ENCODE measurements at places on chromosomes 7 and 10.

- DNase-seq = peak; percentile 90
These were observed 1.1 kb downstream of the RRP12 start for GRCh38 chr10:97399843-97400545.

- no peak for DNase-seq
These were observed 141.3 kb downstream of the GRK5 start for GRCh38 chr10:119348516-119349240.

GRCh38 chr7:26626687-26627086 is 237.7 kb downstream of the SKAP2 start:
- no peak for DNase-seq

- peak; percentile 10 for DNase-seq
These were observed 78.1 kb upstream of the VWDE start for GRCh38 chr7:12481722-12482121.

DNA sequence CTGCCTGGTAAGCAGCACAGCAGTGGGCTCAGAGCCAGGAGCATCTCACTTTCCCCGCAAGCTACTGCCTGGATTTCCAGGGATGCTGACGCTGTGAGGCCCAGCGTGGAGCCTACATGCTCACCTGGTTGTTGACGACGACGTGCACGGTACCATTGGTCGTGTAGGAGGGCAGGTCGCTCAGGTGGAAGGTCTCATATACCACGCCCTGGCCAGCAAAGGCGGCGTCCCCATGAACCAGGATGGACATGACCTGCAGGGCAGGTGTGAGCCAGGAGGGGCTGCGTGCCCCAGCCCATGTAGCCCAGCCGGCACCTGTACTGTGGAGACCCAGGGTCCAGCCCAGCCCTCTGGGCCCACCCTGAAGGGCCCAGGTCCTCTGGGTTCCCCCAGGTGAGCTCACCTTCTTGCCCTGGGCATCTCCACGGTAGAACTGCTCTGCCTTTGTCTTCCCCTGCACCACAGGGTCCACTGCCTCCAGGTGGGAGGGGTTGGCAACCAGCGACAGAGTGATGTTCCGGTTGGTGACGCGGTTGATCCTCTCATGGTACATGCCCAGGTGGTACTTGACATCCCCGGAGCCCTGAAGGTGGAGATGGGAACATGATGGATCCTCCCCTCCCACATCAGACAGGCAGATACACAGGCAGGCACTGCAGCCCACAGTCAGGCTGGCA is 15.4 kb downstream of the OGDHL start:
- DNase-seq = no peak

DNA sequence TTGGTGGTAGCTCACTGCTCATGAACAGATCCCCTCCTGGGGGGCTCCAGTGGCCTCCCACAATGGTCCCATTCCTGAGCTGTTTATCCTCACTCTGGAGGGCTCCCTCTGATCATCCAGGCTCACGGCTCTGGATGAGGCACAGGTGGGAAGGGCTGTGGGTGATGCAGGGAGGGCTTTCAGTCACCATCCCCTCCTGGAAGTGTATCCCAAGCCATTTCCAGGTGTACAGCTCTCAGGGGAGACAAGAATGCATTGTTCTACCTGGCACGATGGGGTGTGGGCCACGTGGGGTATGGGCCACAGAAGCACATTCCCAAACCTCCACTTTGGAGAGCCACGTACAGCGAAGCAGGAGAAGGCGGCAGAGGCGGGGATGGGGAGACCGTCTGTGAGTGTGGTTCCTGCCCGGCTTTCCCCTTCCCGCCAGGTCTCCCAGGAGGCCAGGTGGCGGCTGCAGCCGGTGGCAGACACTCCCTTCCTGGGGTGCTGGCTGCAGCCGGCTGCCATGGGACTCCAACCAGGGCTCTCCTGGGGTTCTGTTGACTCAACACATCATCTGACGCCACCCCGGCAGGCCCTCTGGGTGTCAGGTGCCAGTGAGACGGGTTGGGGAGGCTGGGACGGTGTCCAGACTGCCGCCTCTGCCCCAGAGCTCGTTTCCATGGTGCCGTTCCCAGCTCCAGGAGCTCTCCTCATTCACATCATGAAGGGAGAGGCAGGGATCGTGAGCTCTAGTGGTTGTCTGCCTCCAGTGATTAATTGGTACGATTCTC is 169.7 kb upstream of the RHEB start:
- DNase-seq = no peak

Data from OCI-M1 (cell line).